ENCODE measurements at places on chromosomes 2 and 18. TPM values are rescaled to one million over a fixed set of nuclear protein-coding genes. Genes with fewer than 3 reads are reported as not detected.

- DNase-seq: no peak
These were observed 103.1 kb downstream of the SH3RF3 start for GRCh38 chr2:109231996-109232705.

GRCh38 chr2:201696151-201696659 lies 2.2 kb downstream of the MPP4 start:
- DNase-seq: no peak

- no peak for DNase-seq
These were observed 195.7 kb upstream of the TMEFF2 start for GRCh38 chr2:192390401-192390800.

- DNase-seq: peak; percentile 79
These were observed 45.2 kb upstream of the NYAP2 start for GRCh38 chr2:225354281-225354774.

Gene USP40
- total RNA-seq: 12.2 TPM

Gene RAB17
- total RNA-seq: not detected

Measured in H4 (cell line).